ENCODE measurements at places on chromosomes 4 and X.

GRCh38 chr4:147550626-147551246, 66.5 kb upstream of the TMEM184C start:
- DNase-seq, result no peak

- no peak for DNase-seq
Measured at GRCh38 chr4:148073349-148073748, 341.5 kb downstream of the ARHGAP10 start.

DNA sequence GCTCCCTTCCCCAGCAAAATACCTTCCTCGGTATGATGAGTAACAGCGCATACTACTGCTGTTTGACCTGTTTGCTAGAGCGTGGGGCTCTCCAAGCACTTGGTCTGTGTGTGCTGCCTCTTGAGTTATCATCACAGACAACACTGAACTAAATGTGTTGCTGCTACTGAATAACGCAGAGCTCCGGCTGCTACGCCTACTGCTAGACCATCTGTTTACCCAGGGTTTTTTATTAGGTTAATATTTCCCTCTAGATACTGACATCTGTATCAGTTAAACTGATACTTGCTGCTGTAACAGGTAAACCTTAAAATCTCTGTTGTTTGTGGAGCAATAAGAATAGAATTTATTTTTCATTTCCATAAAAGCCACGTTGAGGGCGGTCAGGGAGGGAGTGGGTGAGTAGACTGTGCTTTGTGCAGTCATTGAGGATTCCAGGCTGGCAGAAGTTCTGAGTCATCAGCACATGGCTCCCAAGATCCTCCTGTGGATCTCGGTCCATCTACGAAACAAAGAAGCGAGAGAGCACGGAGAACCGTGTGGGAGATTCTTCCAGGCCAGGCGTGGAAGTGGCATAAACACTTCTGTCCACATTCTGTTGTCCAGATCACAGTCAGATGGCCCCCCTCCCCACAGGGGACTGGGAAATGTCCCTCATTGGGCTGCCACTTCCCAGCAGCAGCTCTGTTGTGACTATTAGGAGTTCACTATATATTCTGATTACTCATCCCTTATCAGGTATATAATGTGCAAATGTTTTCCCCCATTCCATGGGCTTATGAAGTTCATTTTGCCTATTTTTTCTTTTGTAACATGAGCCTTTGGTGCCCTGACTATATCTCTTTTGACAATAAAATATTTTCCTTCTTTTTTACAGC, 14.1 kb downstream of the GRK4 start:
- DNase-seq, result no peak

GRCh38 chrX:123899701-123900100, 39.8 kb downstream of the XIAP start:
- DNase-seq, result no peak

DNA sequence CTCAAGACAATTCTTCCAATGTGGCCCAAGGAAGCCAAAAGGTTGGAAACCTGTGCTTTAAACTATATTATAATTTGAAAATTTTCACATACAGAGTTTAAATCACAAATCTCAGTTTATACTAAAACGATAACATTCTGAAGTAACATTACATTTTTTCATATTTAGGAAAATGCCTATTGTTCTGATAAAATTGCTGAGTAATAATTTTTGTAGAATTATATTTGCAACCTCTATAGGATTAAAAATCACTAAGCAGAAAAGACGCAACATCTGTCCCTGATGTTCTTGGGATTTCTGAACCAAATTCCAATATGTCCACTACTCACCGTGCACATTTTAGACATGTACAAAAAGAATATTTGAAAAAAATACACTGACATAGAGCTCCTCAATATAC, 10.5 kb downstream of the ZNF732 start:
- DNase-seq, result no peak

DNA sequence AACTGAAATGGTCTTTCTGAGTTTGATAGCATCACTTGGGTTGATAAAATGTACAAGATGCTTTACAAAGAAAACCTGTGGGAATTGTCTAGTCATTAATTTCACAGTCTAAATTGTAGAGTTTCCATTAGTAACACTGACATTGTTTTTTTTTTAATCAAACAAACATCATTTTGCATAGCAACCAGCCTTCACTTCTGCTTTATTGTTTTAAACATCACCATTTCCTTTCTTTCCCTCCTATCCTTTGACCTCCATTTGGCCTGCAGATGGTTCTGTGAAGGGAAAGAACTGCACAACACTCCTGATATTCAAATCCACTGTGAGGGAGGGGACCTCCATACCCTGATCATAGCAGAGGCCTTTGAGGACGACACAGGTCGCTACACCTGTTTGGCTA, 171.1 kb downstream of the PALLD start:
- no peak for DNase-seq

- DNase-seq, result no peak
Measured at GRCh38 chr4:6390356-6390755, 82.1 kb downstream of the PPP2R2C start.

All from GF-D8 (cell line).